ENCODE measurements at places on chromosomes 7 and 10.
A peak's percentile ranks its signal among the peaks of the same experiment; 100 is the strongest.

- no peak for DNase-seq
- H3K36me3 ChIP-seq, result no peaks in the 10 kb centered on the region
- H3K27me3 ChIP-seq, result no peaks in the 10 kb centered on the region
- no peak overlapping the region for H3K27ac ChIP-seq
- peaks cover 2% of the 10 kb centered on the region for H3K4me1 ChIP-seq
Observed at GRCh38 chr10:11741608-11742007, 574 bp upstream of the ECHDC3 start.

GRCh38 chr7:155867734-155868400 lies 55.6 kb upstream of the SHH start:
- no peaks in the 10 kb centered on the region for H3K27me3 ChIP-seq
- no peaks in the 10 kb centered on the region for H3K4me1 ChIP-seq
- no peaks in the 10 kb centered on the region for H3K36me3 ChIP-seq
- H3K4me3 ChIP-seq, result no peak overlapping the region

GRCh38 chr10:121838149-121838548 lies 89.7 kb downstream of the ATE1 start:
- H3K27me3 ChIP-seq, result no peaks in the 10 kb centered on the region

- DNase-seq, result peak; percentile 23
- no peak overlapping the region for H3K27ac ChIP-seq
- H3K4me1 ChIP-seq, result no peaks in the 10 kb centered on the region
- H3K27me3 ChIP-seq, result no peaks in the 10 kb centered on the region
Observed at GRCh38 chr10:17113889-17114540, 15.6 kb downstream of the CUBN start.

GRCh38 chr10:29970576-29970975 lies 88.8 kb downstream of the JCAD start:
- H3K4me1 ChIP-seq, result peaks cover 6% of the 10 kb centered on the region
- peak; percentile 69 for DNase-seq
- H3K27ac ChIP-seq, result no peak overlapping the region
- H3K4me3 ChIP-seq, result no peak overlapping the region

All from cardiac muscle cell (in vitro differentiated cells and primary cell).